ENCODE measurements at places on chromosomes 1 and 21. TPM values are rescaled to one million over a fixed set of nuclear protein-coding genes. Genes with fewer than 3 reads are reported as not detected.

The TMEM51 gene
- total RNA-seq, result 12.1 TPM

DNA sequence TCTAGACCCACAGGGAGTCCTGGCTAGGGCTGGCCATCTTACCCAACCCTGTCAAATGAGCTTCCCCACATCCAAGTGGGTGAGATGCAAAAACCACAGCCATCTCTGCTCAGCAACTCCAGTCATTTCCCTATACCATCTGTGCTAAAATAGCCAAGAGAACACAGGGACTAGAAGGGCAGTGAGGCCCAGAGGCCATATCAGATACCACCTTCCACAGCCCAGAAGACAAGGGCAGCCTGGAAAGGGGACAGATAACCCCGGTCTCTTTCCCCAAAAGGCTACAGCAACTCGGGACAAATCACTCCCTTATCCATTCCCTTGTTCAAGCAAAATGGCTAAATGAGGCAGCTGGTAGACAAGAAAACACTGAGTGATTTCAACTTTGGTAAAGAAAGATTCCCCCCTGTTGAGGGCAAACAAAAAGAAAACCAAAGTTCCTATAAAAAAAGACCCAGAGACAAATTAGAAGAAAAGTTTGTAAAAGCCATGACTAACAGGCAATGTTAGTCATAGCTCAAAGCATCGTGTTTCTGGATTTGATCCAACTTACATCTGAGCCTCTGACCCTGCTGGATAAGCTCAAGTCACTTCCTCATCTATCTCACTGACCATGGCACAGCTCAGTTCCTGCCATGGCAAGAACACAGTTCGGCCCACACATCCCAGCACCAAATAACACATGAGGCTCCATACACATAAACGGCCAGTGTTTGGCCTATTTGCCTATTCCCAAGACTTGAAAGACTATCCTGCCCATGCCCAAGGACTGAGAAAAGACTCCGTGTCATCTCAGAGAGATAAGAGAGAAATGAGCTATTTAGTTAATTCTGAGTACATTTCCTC lies 3.1 kb downstream of the LAMB3 start:
- DNase-seq, result peak; percentile 94

DNA sequence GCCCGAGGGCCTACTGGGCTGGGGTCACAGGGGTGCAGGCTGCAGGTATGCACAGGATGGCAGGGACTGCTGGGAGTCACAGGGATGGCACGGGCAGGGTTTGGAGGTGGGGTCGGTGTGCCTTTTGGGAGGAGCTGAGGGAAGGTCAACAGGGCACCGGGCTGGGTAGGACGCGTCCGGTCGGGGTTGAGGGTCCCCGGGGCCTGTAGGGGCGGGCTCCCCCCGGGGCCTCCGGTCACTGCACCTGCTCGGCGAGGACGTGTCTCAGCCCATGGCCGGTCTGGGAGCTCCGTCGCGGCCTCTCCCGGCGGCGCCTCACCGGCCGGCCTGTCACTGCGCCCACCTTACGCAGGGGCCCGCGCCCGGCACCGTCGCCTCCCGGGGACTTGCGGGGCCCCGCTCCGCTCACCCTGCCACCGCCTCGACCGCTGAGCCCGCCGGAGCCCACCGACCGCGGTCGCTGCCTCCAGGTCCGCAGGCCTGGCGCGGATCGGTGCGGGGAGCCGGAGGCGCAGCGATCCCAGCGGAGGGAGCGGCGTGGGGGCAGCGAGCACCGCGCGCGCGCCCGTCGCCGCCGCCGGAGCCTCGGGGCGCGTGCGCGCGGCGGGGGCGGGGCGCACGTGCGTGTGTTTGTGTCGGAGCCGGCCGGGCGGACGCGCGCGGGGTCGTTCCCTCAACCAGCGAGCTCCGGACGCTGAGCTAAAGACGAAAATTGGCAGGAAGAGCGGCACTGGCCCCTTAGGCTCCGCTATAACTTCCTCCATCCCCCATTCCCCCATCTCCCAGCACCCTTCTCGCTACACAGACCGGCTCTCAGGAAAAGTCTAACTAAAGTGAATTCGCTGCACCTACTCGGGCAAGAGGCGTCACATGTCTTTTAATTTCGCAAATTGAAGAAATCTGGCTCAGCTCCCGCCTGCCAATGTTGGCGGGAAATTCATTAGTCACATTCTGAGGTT lies at the start of gene AMIGO1:
TSS of gene AMIGO1 (minus strand) at position 552 of the 959 bp plus-strand sequence. CDS start 815 bp downstream, outside the sequence.
- no peak for DNase-seq

DNA sequence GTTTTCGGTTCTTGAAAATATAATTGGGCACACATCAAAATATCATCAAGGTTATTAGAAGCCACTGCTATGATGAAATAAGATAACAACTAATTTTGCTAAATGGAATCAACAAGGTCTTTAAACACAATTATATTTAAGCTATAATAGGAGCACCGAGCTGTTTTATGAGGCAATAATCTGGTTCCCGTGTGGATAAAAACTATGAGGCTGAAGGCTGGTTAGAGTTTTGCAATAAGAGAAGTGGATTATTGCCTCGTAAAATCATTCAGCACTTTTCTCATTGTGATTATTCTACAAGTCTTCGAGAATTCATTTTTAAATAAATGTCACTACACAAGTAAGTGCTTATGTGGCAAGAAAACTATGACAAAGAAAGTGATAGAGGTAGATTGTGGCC lies 975.7 kb upstream of the ADGRL2 start:
- DNase-seq, result no peak

The IVL gene
- not detected for total RNA-seq

- DNase-seq, result peak; percentile 59
Observed at GRCh38 chr1:85801520-85801919, 93.3 kb upstream of the ZNHIT6 start.

GRCh38 chr1:65606426-65606825 lies 186.0 kb downstream of the LEPR start:
- DNase-seq, result no peak

The SMPDL3B gene
- not detected for total RNA-seq

DNA sequence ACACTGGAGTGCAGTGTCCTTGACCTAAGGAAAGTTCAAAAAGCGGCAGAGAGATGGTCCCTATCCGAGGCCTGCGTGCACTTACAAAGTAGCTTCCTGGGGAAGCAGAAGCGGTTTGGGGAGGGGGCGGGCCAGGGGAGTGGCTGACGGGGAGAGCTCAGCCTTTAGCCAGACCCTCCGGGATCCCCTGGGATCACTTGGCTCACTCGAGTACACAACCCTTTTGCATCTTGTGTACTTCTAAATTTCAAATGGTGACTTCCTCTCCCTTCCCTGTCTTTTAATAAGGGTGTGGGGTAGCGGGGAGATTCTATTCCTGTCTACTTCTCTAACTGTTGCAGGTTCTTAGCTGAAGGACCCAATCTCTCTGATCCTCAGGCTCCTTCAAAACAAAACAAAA lies 18.1 kb upstream of the SNX27 start:
- no peak for DNase-seq

- DNase-seq, result peak; percentile 43
Observed at GRCh38 chr21:33951276-33952178, 35.9 kb upstream of the ATP5PO start.

DNA sequence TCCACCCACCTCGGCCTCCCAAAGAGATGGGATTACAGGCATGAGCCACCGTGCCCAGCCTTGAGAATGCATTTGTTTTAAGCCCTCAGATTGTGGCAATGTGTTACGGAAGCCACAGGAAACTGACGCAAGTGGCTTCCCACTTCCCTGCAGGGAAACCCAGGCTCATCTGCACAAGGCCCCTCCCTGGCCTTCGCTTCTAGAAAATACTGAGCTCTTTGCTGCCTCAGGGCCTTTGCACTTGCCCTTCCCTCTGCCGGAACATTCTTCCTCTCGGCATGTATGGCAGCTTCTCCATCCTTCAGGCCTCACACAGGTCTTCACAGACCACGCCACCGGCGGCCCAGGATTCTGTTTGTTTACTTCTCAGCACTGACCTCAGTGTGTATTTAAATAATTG lies 137.0 kb upstream of the TMEM51 start:
- no peak for DNase-seq

The IL23R gene
- not detected for total RNA-seq

GRCh38 chr1:176857632-176858031 lies 306.9 kb downstream of the ASTN1 start:
- no peak for DNase-seq

GRCh38 chr1:160837558-160838205 lies 25.0 kb downstream of the CD244 start:
- DNase-seq, result no peak

DNA sequence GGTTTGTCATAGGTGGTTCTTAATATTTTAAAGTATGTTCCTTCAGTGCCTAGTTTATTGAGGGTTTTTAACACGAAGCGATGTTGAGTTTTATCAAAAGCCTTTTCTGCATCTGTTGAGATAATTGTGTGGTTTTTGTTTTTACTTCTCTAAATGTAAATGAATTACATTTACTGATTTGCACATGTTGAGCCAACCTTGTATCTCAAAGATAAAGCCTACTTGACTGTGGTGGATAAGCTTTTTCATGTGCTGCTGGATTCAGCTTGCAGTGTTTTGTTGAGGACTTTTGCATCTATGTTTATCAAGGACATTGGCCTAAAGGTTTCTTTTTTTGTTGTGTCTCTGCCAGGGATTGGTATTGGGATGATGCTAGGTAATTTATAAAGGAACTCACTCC lies 142.5 kb downstream of the PRDM2 start:
- no peak for DNase-seq

GRCh38 chr1:71046891-71047634 lies 553 bp downstream of the PTGER3 start:
- no peak for DNase-seq

DNA sequence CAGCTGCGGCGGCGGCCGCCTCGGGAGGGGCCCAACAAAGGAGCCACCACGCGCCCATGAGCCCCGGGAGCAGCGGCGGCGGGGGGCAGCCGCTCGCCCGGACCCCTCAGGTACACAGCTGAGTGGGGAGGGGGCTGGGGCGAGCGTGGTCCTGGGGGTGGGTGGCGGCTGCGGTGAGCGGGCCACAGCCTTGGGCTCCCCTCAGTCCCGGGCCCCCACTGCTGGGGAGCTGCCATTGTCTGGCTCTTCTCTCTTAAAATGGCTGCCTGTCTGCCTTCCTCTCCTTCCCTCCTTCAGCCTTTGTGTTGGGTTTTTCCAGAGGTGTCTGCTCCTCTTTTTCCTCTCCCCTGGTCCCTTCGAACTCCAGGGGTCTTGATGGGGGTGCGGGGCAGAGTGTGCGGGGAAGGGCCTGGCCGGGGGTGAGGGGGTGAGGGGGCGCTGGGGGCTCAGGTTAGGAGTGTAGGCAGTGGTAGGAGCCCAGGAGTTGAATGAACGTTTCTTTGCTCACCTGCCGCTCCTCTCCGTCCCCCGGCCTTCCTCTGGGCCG lies 1.7 kb downstream of the ARID1A start:
- DNase-seq, result no peak

GRCh38 chr1:160924791-160925651 lies 29.6 kb downstream of the ITLN2 start:
- DNase-seq, result no peak

DNA sequence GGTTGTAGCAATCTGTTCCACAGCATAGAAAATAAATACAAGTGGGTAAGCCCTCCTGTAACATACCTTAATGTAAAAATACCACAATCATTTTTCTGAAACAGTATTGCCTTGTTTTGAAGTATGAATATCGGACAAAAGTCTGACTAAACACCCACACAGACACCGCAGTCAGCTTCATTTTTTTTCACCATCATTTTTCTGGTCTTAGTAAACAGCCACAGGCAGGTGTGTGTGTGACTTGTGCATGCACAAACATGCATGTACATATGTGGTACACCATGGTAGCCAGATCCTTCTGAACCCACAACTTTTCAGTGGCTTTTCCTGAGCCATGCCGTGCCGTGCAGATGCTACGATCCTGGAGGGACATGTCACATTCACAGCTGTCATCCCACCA lies 261.7 kb downstream of the PCP4 start:
- no peak for DNase-seq

The AKR1A1 gene
- total RNA-seq, result 67.5 TPM

GRCh38 chr21:42520628-42521253 lies 7.1 kb downstream of the SLC37A1 start:
- no peak for DNase-seq

- DNase-seq, result peak; percentile 85
Observed at GRCh38 chr1:64212031-64212430, 8.6 kb downstream of the UBE2U start.

DNA sequence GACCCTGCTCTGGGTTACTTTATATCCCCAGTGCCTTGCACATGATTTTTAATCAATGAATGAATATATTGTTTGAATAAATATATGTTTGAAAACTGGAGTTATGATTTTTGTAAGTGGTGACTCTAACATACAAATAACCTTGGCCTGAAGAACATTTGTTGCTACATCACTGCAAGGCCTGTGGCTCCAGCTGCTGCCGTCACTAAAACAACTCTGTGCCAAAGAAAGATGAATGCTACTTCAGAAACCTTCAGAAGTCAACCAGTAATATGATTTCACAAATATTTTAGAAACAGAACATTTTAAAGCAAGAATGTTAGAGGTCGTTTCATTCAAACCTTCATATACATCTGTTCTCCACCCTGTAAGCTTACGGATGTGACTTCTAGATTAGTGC lies 60.6 kb upstream of the SEC16B start:
- peak; percentile 87 for DNase-seq

- peak; percentile 48 for DNase-seq
Observed at GRCh38 chr1:43932786-43933385, 715 bp upstream of the ARTN start.

DNA sequence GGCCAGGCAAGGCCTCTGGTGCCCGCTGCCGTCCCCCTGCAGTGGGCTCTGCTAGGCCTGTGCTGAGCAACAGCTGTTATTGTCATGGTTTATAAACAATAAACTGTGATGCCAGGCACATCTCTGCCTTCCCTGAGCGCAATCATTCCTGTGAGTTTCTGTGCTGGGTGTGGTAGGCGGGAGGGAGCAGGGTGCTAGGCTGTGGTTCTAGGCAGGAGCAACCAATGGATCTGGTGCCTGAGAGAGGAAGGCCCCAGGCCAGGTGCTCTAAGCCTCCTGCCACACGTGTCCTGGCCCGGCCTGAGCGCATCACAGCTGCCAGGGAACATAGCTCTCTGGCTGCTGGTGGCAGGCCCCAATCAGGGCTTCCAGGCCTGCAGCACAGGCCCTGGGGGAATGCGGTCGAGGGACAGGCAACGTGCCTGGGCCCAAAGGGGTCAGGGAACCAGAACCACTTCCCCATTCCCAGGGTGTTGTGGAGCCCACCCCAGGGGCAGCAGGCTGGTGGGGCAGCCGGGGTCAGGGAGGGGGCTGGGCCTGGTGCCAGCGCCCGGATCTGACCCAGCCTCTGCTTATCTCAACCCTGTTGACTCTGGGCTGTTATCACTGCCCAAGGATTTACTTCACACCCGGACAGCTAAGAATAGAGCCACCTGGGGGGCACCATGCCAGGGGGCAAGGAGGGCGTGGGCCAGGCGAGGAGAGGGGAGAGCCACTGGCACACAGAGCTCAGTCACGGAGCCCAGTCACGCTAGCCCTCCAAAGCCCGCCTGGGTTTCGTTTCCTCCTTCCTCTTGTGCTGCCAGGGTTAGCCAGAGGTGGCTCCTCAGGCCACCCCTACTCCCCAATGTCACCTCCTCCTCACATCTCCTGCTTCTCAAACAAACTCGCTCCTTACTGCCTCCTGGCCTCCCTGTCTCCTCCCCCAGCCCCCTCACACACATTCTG lies 11.5 kb downstream of the TRIM46 start:
- no peak for DNase-seq

GRCh38 chr1:33454646-33455282 lies 17.7 kb upstream of the ZSCAN20 start:
- DNase-seq, result peak; percentile 41

- DNase-seq, result peak; percentile 67
Observed at GRCh38 chr1:203769505-203770343, 4.7 kb downstream of the LAX1 start.
